ENCODE measurements at places on chromosomes 12 and 14.

DNA sequence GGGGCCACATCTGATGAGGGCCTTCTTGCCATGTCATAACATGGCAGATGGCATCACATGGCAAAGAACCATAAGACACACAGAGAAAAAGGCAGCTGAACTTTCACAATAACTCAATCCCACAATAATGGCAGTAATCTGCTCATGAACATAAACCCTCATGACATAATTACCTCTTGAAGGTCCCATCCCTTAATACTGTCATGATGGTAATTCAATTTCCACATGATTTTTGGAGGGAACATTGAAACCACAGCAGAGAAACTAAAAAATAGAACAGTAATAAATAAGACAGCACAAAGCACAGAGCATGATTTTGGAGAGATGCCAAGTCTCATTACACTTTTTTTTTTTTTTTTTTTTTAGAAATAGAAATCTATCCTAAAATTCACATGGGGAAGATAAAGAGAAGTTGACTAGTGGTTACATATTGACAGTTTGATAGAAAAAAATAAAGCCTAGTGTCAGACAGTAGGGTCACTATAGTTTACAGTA is 61.8 kb upstream of the ATF7IP start:
- no peak for DNase-seq

DNA sequence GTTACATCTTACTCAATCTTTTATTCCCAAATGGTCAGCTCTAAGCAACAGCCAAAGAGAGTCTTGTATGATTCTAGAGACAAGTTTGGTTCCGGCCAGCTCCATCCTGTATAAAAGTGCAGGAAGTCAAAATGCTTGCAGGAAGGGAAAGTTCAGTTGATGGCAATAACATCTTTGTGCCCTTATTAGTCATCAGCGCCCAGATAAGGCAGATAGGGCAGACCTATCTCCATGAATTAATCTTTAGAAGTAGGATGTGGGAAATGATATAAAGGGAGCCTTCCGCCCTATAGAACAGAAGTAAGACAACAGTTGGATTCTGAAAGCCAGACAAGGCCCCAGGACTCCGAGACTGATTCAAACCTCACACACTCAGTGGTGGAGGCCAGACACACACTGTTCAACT is 6.4 kb downstream of the GNS start:
- DNase-seq = no peak

- no peak for DNase-seq
Measured at GRCh38 chr12:50505675-50506530, 1.1 kb downstream of the DIP2B start.

DNA sequence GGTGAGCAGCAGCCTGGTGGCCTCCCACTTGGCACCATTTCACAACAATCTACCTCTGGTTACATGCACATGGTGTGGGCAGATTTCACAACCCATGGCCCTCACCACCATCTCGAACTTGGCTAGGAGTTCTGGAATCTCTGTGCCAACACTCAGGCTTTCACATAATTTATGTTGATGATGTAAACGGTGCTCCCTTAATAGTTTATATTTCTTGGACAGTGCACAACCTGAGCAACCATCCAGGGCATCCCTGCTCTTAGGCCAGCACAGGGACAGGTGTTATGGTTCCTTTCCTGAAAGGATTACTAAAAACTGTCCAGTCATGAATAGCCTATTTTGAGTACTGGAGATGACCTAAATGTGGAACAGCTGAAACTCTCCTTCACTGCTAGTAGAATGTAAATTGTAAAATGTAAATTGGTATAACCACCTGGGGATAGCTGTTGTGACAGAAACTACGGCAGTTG is 28.6 kb downstream of the ABCB9 start:
- DNase-seq = no peak

DNA sequence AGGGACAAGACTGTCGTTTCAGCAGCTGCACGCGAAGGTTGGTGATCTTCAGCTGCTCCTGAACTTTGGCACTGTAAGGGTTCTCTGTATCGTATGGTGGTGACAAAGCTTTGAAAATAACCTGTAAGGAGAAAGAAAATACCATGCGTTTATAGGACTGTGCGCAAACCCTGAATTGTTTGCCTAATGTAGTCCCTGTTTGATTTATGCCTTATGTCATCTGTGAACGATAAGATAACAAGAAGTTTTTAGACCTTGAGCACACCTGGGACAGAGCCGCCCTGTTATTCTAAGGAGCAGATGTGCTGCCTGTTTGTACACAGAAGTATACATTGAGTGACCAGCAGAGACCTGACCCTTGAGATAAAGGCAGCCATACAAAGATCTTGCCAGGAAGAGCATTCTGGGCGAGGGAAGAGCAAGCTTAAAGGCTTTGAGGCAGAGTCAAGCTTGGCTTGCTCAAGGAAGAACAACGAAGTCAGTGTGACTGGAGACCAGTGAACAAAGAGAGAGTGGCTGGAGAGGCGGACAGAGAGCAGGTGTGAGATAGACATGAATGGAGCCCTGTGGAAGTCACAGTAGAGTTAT is 52.4 kb downstream of the NTN4 start:
- no peak for DNase-seq

GRCh38 chr12:85963326-85963725 is 89.2 kb downstream of the NTS start:
- DNase-seq = no peak

- no peak for DNase-seq
Measured at GRCh38 chr14:60878536-60878935, 102.3 kb downstream of the TRMT5 start.

GRCh38 chr12:71504476-71504875 is 64.9 kb downstream of the LGR5 start:
- DNase-seq = no peak

DNA sequence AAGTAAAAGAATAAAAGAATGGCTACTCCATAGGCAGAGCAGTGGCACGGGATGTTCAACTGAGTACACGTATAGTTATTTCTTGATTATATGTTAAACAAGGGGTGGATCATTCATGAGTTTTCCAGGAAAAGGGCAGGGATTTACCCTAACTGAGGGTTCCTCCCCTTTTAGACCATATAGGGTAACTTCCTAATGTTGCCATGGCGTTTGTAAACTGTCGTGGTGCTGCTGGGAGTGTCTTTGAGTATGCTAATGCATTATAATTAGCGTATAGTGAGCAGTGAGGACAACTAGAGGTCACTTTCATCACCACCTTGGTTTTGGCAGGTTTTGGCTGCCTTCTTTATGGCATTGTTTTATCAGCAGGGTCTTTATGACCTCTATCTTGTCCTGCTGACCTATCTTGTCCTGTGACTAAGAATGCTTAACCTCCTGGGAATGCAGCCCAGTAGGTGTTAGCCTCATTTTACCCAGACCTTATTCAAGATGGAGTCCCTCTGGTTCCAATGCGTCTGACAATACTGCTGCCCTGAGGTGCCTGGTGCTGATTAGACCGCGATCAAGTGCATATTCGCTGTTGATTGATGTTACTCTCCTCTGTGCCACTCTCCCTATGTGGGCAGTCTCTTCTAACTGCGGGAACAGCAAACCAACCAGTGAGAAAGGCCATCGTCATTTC is 67.6 kb upstream of the AMN1 start:
- DNase-seq = no peak

DNA sequence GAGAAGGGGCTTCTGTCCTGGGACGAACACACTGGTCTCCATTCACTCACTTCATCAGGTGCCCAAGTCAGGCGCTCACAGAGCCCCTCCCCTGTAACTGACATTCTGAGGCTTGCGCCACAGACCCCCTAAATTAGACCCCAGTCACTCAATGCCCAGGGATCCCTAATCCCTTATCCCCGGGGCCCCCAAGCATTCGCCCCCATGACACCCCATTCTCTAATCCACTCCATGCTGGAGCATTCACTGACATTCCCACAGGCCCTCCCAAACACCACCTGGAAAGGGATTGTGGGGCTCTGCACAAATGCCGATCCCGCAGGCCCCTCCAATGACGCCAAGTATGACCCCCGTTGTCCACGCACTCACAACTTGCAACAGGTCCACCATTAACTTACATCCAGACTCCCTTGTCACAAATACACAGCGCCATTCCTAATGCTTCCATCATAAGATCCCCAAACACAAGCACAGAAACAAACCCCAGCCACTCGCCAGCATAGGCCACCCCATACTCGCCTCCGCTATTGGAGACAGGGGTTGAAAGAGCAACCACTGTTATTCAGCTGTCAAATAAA is 1.5 kb downstream of the ZNF605 start:
- no peak for DNase-seq

- no peak for DNase-seq
Measured at GRCh38 chr12:22257100-22257499, 77.4 kb downstream of the ST8SIA1 start.

- no peak for DNase-seq
Measured at GRCh38 chr12:125861299-125862281, 796.4 kb downstream of the AACS start.

DNA sequence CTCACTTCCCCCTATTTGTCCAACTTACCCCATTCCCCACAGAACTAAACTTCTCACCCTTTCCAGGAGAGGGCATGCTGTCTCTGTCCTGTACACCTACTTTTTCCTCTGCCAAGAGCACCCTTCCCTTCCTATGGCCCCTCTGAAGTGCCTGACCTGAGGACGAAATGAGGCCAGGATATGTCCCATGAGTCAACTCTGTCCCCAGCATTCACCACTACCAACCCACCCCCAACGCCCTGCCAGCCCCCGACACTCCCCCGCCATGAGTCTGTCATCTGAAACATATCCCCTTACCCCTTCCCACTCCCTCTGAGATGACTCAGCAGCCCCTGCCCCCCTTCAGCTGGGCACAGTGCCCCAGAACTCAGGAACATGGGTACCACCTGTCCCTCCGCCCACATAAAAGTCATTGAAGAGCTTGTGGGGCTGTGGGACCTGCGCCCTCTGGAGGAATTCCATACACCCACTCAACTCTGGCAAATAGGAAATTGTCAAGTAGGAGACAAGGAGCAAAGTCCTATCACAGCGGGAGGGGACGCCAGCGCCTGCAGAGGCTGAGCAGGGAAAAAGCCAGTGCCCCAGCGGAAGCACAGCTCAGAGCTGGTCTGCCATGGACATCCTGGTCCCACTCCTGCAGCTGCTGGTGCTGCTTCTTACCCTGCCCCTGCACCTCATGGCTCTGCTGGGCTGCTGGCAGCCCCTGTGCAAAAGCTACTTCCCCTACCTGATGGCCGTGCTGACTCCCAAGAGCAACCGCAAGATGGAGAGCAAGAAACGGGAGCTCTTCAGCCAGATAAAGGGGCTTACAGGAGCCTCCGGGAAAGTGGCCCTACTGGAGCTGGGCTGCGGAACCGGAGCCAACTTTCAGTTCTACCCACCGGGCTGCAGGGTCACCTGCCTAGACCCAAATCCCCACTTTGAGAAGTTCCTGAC is 26.3 kb downstream of the ITGA7 start:
- no peak for DNase-seq

DNA sequence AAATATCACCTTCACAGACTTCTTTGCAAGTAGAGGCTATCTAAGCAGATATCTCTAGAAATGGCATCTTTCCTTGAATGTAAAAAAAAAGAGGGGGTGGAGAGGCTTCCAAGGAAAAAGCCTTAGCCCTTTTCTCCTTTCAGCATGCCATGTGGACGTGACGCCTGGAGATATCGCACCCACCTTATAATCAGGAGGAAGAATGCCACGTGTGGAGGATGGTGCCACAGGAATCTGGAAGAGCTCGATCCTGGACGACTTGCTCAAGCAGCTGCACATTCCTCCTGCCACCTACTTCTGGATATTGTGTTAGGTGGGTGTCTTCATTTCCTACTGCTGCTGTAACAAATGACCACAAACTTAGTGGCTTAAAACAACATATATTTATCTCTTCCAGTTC is 203.6 kb downstream of the NUAK1 start:
- no peak for DNase-seq

DNA sequence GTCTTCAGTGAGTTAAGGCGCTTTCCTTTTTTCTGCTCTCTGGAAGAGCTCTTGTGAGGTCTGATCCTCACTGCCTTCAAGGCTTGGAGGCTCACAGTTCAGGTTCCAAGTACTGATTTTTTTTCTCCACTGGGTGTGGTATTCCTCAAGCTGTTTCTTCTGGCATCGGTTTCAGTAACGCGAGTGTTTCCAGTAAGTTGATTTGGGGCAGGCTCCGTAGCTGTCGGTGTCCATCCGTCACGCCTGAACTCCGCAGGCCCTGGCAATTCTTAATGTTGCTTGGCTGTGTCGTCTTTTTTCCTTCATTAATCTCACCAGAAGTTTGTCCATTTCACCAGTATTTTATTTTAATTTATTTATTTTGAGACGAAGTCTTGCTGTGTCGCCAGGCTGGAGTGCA is 30.6 kb downstream of the LRCOL1 start:
- DNase-seq = no peak

GRCh38 chr12:23631786-23632377 is 317.6 kb downstream of the SOX5 start:
- no peak for DNase-seq

- no peak for DNase-seq
Measured at GRCh38 chr12:46224386-46224785, 44.5 kb downstream of the SLC38A1 start.

- DNase-seq = no peak
Measured at GRCh38 chr12:94284046-94284445, 135.7 kb downstream of the PLXNC1 start.

DNA sequence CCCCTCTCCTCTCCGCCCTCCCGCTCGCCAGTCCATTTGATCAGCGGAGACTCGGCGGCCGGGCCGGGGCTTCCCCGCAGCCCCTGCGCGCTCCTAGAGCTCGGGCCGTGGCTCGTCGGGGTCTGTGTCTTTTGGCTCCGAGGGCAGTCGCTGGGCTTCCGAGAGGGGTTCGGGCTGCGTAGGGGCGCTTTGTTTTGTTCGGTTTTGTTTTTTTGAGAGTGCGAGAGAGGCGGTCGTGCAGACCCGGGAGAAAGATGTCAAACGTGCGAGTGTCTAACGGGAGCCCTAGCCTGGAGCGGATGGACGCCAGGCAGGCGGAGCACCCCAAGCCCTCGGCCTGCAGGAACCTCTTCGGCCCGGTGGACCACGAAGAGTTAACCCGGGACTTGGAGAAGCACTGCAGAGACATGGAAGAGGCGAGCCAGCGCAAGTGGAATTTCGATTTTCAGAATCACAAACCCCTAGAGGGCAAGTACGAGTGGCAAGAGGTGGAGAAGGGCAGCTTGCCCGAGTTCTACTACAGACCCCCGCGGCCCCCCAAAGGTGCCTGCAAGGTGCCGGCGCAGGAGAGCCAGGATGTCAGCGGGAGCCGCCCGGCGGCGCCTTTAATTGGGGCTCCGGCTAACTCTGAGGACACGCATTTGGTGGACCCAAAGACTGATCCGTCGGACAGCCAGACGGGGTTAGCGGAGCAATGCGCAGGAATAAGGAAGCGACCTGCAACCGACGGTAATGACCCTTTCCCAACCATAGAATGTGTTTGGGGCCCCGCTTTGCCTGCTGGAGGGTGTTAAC is 615 bp downstream of the CDKN1B start:
- DNase-seq = peak; percentile 38

GRCh38 chr12:130872179-130873096 is 572 bp downstream of the RAN start:
- DNase-seq = no peak

- no peak for DNase-seq
Measured at GRCh38 chr12:70070494-70071007, 172.7 kb upstream of the CNOT2 start.

DNA sequence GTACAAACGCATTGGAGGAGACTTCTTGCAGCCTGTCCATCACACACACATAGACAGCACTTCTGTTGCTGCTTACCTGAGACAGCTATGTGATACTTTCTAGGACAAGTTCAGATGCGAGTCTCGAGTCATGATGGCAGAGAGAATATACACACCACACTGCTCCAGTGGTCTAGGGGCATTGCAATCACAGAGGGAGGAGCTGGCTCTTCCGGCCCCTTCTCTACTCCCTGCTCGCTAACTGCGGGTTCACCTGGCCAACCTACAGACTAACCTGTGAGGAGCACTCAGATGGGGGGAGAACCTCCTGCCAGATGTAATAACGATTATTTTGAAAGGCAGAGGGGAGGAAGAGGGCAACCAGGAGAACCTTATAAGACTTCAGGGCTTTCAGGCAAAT is 30.7 kb downstream of the EMP1 start:
- DNase-seq = no peak

Measured in MM.1S (cell line).